ENCODE measurements at places on chromosomes 3 and 15. TPM values are rescaled to one million over a fixed set of nuclear protein-coding genes. Genes with fewer than 3 reads are reported as not detected.
A peak's percentile ranks its signal among the peaks of the same experiment; 100 is the strongest.

DNA sequence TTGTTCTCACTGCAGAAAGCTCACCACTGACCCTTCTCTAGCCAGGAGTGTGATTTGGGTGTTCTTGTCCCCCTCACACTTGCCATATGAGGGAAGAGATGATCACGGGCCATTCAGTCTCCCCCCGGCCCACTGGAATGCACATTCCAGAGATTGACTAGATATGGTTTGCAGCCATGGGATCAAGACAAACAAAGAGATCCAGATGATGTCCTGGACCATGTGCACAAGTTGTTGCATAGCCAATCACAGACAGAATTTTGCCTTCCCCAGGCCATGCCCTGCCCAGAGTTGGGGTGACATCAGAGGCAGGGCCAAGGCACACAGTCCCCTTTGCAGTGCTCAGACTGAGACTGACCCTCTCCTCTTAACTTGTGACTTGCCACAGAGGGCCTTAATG is 14.8 kb downstream of the MUC13 start:
- no peak for DNase-seq

DNA sequence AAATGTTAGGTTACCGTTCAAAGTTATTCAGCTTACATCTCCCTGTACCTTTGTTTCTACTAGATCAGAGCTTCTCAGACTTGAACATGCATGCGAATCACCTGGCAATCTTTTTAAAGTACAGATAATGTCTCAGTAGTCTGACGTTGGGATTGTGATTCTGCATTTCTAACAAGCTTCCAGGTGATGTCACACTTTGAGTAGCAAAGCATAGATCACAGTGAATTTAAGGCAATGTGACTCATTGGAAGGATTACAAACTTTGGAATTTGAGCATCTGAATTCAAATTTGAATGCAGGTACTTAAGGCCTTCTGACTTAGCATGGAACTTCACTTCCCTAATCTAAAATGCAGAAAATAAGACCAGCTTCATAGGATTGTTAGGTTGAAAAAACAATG is 10.8 kb upstream of the ZMAT3 start:
- DNase-seq = no peak

DNA sequence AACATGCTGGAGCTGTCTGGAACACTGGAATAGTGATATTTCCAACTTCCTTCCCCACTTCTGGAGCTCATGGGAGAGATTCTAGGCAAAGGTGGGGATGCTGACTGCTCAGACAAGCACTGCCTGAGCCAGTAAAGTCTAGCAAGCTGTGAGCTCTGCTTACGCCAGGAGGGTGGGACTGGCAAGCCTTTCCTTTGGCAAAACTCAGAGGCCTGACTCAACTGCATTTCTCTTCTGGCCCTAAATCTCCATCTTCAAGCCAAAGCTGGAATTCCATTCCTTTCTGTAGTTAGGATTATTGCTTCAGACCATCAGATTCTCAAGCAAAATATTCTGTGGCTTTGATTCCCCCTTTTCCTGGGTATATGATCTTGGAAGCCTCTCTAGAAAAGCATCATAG is 20.3 kb upstream of the EPB42 start:
- DNase-seq = peak; percentile 83

Gene PPP1R14D
- not detected for total RNA-seq

Gene PHC3
- total RNA-seq = 108 TPM

Gene LCTL
- not detected for total RNA-seq

Gene SYNM
- total RNA-seq = 81.9 TPM

Gene NDN
- 52.4 TPM for total RNA-seq

All from aorta (tissue), 5 donors.